DMS79 treated with DMSO at 0.1 percent for 48 hours (cell line): ENCODE measurements at places on chromosomes 3 and 15.

DNA sequence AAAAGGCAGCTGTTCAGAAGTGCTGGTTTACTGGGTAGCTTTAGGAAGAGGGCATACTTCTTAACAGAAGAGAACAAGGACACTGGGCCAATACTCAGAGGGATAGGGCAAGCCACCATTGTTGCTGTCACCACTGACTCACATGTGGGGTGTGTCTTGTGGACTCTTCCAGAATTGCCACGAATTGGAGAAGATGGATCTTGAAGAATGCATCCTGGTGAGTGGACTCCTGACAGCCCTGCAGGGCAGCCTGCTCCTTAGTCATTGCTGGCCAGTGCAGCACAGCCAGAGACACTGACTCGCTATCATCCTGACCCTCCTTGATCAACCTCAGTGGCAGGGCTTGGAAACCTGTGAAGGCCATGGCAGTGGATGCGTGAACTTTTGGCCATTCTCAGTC, 62.3 kb downstream of the UBP1 start:
- no peak for DNase-seq

- DNase-seq = no peak
These were observed 35.5 kb upstream of the CACNA2D3 start for GRCh38 chr3:54086652-54087405.

GRCh38 chr15:42220216-42220615, 12.1 kb upstream of the VPS39 start:
- DNase-seq = no peak

DNA sequence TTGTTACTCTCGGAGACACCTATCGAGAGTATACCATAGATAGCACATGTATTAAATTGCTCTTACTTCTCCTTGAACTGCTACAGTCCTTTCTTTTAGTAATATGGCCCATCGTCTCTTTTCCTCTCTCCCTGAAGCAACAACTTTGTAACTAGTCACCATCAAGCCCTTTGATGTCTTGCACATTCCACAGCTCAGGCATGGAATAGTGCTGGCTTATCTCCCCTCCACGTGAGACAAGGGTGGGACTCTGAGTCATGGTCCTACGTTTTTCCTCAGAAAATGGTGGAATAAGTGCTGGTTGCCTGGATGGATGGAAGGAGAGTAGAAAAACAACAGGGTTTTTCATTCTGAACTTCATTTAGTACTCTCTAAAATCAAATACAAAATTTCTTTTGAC, 163.3 kb upstream of the MBNL1 start:
- DNase-seq = no peak

DNA sequence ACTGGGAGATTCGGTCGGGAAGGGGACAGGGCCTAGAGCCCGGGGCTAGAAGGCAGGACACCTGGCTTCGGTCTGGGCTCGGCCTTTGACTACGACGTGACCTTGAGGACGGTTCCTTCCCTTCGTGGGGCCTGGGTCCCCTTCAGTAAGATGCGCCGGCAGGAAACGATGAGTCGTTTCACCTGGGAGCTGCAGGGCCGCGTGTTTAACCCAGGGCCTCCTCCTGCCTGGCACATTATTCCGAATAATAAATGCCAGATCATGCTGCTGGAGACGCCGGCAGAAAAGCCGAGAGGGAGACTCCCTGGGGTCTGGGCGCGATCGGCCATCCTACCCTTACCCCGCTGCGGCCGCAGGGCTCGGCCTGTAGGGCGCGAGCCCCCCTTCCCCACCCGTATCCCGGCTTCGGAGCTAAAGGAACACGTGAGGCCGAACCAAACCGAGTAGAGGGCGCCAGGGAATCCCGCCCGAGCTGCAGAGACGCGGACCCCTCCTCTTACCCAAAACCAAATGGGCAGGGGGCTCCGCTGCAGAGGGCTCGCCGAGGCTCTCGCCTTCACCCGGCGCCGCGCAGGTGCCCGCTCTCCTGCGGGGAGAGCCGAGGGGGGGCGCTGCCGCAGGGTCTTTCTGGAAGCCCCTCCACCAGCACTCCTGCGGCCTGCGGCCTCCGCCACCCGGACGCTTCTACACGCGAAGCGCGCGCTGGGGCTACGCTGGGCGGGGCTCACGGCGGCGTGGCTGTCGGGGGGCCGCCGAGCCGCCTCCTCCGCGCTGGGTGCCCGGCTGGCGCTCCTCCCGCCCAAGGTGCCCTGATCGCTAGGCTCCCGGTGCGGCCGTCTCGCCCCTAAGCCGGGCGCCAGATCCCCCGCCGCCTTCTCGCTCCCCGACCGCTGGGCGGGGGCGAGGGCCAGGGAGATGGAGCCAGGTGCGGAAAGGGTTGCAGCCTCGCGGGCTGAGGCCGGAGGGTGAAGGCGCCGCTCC, at the start of gene BDH1:
Gene BDH1 (minus strand): TSS at position 688 of the 981 bp plus-strand sequence. CDS start 9,525 bp downstream, outside the sequence.
- DNase-seq = peak; percentile 66

DNA sequence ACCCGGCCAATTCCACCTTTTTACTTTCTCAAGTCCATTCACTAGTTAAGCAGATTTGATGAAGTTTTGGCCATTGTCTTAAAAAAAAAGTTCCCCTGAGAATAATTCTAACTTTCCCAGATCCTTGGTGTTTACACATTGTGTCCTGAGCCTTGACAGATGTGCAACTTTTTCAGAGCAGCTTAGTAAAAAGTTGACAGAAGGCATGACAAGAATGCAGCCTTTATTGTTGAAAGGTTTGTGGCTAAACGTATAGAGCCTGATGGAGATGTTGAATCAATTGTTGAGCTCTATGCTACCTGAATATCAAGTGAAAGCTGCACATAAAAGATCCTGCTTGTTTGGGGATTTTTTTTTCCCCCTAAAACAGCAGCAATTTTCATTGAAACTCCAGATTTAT, 75.3 kb upstream of the CMTM7 start:
- no peak for DNase-seq

DNA sequence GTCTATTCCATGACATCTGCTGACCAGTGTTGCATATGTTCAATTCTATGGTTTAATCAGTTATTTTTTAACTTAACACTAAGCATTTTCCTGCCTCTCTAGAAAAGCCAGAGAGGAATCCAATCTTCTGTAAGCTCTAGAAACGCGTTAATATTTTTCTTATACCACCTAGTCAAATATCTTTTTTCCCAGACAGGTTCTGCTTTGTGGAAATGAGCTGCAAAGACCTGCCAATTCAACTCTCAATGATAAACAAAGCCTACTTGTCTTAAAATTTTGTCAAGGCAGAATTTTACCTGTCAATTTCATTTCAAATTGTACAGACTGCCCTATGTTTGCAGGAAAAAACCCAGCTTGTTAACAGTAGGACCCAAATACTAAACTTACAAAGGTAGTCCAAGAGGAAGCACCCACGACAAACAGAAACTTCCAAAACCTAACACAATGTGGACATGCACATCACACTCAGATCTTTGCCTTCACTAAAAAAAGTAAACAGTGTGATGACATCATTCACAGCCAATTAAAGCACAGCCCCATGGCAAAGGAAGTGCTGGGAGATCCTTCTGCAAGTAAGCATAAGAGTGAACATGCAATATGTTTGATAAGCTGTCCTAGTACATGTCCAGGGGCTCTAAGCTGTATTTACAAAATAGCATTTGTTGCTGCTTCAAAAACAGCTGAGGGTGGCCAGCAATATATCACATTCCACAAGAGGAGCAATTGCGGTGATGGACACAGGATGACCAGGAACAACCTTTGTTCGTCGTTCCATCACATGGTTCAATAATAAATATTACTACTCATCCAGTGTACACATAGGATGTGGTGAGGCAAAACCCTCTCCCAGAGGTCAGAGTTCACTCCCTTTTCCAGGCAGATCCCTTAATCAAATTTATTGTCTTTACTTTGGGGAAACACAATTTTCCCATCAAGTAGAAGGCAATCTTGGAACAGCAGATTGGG, 139.4 kb upstream of the TSC22D2 start:
- DNase-seq = no peak

GRCh38 chr3:146834917-146835316, 229.8 kb upstream of the PLSCR5 start:
- DNase-seq = no peak

DNA sequence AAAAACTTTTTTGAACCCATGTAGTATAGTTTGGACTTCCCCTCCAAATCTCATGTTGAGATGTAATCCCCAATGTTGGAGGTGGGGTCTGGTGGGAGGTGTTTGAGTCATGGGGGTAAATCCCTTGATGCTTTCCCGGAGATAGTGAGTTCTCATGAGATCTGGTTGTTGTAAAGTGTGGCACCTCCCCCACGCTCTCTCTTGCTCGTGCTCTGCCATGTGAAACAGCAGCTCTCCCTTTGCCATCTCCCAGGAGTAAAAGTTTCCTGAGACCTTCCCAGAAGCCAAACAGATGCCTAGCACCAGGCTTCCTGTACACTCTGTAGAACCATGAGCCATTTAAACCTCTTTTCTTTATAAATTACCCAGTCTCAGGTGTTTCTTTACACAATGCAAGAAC, 16.0 kb upstream of the RNU6-1 start:
- no peak for DNase-seq

DNA sequence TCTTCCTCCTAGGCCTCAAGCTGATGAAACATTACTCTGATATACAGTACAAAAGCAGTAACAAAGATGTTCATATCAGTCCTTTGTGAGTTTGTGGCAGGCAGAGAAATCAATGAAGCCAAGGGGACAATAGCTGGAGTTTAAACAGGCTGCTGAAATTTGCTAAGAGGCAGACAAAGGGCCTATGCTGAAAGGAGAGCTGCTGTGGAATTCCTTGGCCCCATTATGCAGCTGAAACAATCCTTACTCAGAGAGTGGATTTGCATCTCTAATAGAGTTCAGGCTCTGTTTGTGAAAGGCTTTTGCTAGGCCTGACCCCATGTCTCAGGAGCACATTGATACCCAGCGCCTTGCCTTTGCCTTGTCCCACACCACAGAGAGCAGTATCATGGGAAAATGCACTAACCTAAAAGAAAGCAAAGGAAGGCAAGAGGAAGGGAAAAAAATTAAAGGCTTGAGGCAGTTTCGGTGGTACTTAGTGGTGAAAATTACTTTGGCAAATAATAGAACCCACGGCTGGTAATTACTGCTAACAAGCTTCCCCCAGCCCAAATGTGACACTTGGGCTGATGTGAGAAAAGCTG, 195.0 kb upstream of the EPHA3 start:
- no peak for DNase-seq

DNA sequence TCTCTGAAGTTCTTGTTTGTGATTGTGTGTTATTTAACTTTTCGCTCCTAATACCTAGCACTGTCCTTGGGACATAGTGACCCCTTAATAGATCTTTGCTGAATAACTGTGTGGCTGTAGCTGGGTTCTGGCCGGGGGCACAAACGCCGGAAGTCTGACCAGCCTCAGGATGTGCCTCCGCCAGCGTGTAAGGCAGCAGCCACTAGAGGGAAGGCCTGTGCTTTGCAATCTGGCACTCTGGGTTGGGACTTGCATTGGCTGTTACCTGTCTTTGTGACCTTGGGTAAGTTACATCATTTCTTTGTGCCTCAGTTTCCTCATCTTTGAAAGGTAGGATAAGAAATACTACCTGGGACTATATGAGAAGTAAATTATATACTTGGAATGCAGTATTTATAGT, 158.7 kb downstream of the GHSR start:
- DNase-seq = no peak

GRCh38 chr3:54914180-54914579, 13.7 kb downstream of the LRTM1 start:
- DNase-seq = no peak

DNA sequence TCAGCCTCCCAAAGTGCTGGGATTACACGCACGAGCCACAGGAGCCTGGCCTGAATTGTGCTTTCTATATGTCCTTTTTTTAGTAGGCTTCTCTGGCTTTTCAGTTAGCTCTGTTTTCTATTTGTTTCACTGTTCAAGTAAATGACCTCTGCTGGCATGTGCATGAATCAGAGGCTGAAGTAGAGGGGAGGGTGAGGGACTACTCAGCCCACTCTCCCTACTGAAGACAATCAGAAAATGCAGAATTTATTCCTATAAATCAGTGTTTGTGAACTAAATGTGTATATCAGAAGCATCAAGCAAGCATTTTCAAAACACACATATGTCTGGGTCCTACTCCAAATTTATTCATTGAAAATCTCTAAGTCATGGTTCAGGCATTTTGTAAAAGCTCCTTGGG, 45.0 kb downstream of the ZMAT3 start:
- no peak for DNase-seq

DNA sequence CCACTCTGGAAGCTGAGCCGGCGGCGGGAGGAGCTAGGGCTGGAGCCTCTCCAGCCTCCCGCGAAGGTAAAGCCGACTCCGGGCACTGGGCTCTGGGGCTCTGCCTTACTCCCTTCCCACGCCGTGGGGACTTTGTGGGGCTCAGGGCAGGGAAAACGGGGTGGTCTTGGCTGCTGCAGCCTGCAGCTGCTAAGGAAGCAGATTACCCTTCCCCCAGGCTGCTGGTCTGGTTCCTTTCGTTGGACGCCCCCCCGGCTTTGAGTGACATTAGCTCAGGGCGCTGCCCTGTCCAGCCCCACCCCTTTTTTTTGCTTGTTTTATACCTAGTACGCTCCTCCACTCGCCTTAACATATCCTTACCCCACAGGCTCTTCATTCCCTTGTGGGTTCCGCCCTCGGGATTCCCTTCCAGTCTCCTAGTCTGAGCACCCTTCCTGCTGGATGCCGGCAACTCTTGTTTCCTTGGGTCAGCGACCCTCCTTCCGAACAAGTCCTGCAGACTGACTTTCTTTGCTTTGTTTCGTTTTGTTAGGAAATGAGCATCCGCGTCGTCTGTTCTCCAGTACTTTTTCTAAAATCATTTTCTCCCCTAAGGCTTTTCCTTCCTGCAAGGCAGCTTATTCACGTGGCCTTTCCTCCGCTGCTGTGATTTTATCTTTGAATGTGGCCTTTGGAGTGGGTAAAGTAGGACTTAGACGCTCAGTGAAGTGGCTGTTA, 551 bp downstream of the DNAJC13 start:
- DNase-seq = peak; percentile 59

DNA sequence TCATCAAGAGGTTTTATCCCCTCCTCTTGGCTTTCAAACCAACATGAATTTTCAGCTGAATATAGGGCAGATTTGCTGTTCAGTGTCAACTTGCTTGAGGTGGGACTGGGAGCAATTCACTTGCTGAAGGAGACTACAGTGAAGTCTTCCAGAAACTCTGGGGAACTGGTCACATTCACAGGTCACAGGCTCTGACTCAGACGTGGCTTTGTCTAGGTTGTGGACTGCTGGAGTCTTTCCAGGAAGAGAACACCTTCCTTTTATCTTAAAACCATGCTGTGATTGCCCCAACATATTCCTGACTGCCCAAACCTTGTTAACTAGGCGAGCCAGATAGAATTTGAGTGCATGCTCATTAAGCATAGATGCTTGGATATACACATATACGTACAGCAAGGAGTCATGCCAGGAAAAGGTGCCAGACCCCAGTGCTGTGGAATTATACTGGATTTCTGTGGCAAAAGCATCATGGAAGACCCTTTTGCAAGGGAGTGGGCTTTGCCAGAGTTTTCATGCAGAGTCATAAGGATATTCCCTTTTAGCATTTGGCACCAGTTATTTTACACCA, 399.1 kb upstream of the TBL1XR1 start:
- DNase-seq = peak; percentile 59

DNA sequence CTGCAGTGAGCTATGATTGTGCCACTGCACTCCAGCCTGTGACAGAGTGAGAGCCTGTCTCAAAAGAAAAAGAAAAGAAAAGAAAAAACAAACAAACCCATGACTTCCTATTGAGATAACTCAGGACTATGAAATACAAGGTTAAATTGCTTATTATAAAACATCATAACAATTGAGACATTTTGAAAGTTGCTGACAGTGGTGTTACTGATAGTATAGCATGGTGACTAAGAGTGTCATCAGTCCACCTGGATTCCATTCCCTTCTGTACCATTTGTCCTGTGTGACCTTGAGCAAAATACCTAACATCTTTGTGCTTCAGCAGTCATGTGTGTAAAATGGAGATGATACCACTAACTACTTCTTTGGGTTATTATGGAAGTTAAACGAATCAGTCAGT, 49.1 kb downstream of the ARHGEF26 start:
- no peak for DNase-seq
